Activated CD8-positive, alpha-beta memory T cell treated with anti-CD3 and anti-CD28 coated beads for 1 hour (primary cell): ENCODE measurements at places on chromosomes 4 and X.

GRCh38 chrX:31117266-31117665, 45.4 kb upstream of the FTHL17 start:
- no peak for DNase-seq

GRCh38 chr4:139253713-139254112, 26.3 kb downstream of the MGARP start:
- DNase-seq = no peak

- no peak for DNase-seq
These were observed 117.4 kb upstream of the MAB21L2 start for GRCh38 chr4:150464523-150464922.

DNA sequence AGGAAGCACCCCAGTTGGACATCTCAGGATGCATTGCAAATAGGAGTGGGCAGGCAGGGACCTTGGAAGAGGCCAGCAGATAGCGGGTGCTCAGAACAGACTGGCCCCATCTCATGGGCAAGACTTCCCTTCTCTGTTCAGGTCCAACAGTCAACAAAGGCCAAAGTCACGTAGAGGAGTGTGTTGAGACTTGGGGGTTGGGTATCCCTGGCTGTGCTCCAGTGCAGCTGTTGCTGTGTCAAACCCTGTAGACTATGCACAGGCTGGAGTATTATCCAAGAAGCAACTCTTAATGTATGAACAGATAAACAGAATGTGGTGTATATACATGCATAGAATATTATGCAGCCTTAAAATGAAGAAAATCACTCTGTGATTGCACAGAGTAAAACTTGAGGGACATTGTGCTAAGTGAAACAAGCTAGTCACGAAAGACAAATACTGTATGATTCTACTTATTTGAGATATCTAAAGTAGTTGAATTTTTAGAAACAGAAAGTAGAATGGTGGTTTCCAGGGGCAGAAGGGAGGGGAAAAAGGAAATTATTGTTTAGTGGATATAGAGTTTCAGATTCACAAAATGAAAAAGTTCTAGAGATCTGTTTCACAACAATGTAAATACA, 192.1 kb upstream of the LCORL start:
- DNase-seq = no peak

DNA sequence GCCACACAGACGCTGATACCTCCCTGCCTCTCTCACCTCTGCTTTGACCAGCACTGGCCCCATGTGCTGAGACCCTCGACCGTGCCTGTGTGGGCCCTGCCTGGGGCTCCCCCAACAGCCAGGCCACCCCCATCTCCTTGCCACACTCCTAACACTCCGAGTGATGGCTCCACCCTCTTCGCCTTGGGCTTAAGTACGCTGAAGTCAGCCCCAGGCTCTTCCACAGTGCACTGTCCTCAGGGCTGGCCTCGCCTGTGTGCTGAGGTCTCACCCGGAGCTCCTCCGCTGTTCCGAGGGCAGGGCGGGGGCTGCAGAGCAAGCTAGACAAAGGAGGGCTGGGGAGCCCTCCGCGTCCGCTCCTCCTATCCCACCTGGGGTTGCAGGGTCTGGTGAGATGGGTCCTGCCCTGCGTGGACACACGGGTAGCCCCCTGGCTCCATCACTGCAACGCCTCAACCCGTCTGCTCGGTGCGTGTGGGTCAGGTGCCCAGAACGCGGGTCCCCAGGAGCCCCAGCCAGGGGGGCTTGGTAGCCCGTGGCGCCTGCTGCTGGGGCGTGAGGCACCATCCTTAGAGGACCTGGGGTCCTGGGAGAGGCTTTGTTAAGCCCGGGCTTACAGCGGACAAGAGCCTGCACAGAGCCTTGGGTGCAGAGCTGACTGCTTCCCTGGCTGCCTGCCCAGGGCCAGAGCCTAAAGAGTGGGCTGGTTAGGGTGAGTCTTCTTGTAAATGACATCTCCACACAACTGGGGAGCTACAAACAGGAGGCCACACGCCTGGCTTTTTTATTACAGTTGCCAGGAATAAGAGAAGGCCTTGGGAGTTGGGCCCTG, 42.6 kb upstream of the NKX1-1 start:
- DNase-seq = no peak

- DNase-seq = no peak
These were observed 22.6 kb downstream of the LAMP2 start for GRCh38 chrX:120446498-120446897.

- DNase-seq = no peak
These were observed 161.7 kb upstream of the NAP1L5 start for GRCh38 chr4:88859191-88859812.

- DNase-seq = no peak
These were observed 16.7 kb upstream of the CXorf38 start for GRCh38 chrX:40663880-40664630.

GRCh38 chrX:109902665-109903064, 100.2 kb upstream of the TMEM164 start:
- no peak for DNase-seq

GRCh38 chrX:154441984-154442707, 1.8 kb upstream of the FAM50A start:
- DNase-seq = no peak

DNA sequence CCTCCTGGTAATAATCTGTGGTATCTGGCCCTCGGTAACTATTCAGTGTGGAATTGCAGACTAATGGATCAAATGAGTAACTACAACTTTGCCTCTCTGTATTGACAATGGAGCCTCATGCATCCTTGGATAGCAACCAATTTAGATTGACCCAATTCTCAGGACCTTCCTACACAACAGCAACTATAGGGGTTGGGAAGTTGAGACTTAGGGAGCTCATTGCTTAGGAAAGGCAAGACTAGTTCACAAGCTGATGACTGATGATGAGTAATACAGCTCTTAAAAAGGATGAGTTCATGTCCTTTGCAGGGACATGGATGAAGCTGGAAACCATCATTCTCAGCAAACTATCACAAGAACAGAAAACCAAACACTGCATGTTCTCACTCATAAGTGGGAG, 47.5 kb upstream of the KLHL13 start:
- DNase-seq = no peak

GRCh38 chr4:153114771-153115321, 89.4 kb upstream of the TRIM2 start:
- no peak for DNase-seq

GRCh38 chr4:185381288-185382196, 14.2 kb downstream of the LRP2BP start:
- DNase-seq = no peak

DNA sequence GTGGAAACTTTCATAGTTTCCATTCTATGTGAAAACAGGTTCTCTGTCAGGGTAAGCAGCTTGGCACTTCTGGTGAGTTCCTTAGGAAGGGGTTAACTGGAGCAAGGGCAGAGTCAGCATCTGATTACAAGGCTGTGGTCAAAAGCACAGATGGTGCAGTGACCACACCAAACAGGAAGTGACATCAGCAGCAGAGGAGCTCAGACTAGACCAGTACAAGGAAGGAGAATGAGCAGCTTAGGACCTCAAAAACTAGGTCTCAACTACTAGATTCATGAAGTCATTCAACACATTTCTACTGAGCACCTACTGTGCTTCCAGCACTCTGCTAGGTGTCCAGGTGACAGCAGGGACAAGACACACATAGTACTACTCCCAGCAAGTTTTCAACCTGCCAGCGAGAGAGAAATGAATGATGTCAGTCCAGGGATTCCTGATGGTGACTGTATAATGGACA, 130.2 kb downstream of the AMELX start:
- no peak for DNase-seq

DNA sequence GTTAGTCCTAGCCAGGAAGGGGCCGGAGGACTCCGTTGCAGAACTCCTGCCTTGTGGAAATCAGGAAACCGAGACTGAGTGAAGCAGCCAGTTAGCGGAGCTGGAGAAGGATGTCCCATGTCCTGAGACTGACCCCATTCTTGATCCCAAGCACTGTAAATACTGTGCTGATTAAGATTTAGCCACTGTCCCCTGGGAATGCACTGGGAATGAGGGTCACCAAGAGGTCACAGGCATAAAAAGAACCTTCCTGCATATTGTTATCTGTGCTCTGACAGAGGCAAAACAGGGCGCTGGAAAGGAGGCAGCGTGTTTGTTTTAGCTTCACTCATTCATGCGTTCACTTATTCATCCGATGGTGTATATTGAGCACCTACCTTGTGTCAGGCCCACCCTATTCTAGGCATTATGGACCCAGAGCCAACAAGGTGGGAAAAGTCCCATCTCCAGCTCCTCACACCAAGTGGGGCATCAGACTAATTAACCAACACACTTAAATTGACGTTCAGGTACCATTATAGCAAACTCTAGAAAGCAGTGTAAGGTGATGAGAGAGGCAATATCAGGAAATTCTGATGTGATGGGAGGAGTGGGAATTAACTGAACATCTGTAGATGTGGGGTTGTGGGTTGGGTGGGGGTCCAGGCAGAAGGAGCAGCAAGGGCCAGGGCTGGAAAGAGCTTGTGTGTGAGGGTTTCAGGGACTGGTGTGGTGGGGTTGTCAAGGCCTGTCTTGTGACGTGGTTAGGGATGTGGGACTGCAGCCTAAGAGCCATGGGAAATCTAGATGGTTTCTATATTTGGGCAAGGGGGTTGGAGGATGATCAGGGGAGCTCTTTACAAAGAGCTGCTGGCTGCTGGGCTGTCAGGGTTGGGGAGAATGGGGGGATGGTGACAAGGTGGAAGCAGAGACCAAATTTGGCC, 10.6 kb upstream of the SLC2A9 start:
- DNase-seq = no peak

DNA sequence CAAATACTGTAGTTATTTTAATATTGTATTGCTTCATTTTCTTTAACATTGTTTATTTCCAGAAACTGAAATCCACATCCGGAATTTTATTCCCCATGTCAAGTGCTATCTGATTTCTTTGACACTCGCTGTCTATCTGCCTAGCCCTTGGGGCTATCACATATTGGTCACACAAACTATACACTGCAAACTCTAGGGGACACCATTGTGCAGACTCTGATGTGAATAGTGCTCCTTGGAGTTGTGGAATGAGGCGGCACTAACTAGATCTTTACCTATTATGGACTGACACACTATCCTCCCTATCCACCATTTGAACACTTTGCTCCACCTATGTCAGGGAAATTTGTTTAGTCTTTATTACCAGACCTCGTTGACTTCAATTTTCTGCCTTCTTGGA, 534.5 kb downstream of the GLUD2 start:
- no peak for DNase-seq
